ENCODE measurements at places on chromosomes 13 and 19.

- peak; percentile 83 for DNase-seq
Measured at GRCh38 chr19:15584541-15585115, 30.4 kb upstream of the CYP4F8 start.

DNA sequence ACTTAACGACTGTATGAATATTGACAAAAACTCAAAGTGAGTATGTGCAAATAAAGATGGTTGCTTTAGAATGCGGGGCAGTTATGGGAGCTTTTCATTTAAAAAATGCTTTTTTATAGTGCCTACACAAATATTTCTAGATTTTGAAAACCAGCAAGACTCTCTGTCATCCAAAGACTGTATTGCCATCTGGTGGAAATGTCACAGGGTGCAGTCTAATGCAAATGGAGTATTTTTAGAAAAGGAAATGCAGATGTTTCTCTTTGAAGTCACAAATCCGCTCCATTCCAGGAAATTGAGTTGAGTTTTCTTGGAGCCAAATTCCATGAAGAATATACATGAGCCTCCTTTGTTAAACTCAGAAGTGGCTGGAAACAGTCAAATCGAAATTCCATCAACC, 2.3 kb upstream of the C1QTNF9B start:
- no peak for DNase-seq

- no peak for DNase-seq
Measured at GRCh38 chr13:72983085-72983768, 75.6 kb upstream of the KLF5 start.

DNA sequence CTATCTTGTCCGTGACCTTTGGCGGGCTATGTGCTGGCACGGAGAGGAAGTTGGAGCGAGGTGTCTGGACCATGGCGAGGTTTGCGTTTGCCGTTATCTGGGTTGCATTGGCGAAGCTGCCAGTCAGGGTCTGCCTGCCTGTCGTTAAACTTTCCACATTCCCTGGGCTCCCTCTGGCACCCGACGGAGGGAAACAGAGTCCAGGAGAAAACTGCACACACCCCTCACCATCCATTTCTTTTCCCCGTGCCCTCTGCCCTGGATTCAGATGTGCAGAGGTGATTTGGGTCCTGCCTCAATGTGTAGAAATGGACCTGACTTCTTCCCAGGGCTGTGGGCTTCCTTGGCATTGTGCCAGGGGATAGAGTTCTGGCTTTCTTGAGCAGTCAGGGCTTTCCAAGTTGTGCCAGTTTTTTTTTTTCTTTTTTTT, 142.4 kb downstream of the URI1 start:
- DNase-seq: no peak

GRCh38 chr13:36770741-36771140, 48.3 kb upstream of the RFXAP start:
- no peak for DNase-seq

Data from stimulated activated CD8-positive, alpha-beta memory T cell treated with anti-CD3 and anti-CD28 coated beads, Interleukin-15, amount 100 ng/mL, for 24 hours (primary cell).